ENCODE measurements at places on chromosomes 7 and 10.

DNA sequence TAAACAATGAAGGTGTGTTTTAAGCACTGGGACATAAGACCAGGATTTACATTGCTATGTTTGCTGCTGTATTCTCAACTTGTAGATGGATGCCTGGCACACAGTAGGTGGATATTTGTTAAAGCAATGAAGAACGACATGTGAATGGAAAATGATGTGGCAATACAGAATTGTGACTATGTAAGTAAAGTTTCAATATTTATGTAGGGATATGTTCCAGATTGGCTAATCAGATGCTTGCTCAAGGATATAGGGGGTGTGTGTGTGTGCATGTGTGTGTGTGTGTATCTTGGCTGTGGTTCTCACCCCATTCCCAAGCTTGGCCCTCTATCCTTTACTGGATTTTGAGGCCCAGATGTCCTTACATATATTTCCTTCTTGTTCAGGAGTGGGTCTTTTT, 42.7 kb upstream of the LAMB1 start:
- DNase-seq: no peak

- no peak for DNase-seq
Observed at GRCh38 chr10:95485056-95485844, 75.9 kb downstream of the SORBS1 start.

DNA sequence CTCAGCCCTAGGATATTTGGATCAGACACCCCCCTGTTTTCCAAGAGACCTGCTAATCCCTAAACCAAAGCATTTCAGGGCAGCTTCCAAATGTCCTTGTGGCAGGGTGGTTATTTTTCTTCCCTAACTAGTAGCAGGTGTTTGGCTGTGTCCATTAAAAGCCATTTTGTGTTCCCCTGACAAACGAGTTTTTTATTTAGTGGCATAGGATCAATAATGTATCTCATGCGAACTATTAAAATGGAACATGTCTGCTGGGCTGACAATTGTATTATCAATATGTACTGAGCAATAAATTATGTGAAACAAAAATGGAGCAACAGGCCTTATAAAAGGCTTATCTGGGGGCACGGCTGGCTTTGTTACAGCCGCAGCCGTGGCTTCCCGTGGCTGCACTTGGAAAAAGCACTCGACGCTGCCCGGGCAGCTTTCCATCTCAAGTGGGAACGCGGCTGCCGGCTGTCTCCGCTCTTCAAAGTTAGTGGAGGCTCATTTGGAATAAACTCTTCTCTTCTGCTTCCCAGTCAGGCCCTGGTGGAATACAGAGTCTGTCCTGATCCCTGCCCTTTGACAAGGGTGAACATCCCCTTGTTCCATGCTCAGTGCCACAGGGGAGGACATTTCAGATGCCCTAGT, 554.3 kb downstream of the TYW1 start:
- no peak for DNase-seq

- no peak for DNase-seq
Observed at GRCh38 chr10:22315455-22316285, 518 bp upstream of the COMMD3 start.

- DNase-seq: no peak
Observed at GRCh38 chr7:128136215-128136597, 104.9 kb upstream of the LEP start.

DNA sequence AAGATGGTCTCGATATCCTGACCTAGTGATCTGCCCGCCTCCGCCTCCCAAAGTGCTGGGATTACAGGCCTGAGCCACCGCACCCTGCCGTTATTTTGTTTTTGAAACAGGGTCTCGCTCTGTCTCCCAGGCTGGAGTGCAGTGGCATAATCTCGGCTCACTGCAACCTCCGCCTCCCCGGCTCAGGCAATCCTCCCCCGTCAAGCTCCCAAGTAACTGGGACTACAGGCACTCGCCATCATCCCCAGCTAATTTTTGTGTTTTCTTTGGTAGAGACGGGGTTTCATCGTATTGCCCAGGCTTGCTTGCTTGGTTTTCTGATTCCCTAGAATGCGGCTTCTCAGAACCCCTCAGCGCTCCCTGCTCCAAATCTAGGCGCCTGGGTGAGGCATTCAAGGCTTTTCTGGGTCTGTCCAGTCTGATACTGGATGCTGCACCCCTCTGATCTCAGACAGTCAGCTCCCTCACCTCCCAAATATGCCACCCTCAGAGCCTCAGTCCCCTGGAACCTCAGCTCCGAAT, 1.3 kb downstream of the TFR2 start:
- no peak for DNase-seq

DNA sequence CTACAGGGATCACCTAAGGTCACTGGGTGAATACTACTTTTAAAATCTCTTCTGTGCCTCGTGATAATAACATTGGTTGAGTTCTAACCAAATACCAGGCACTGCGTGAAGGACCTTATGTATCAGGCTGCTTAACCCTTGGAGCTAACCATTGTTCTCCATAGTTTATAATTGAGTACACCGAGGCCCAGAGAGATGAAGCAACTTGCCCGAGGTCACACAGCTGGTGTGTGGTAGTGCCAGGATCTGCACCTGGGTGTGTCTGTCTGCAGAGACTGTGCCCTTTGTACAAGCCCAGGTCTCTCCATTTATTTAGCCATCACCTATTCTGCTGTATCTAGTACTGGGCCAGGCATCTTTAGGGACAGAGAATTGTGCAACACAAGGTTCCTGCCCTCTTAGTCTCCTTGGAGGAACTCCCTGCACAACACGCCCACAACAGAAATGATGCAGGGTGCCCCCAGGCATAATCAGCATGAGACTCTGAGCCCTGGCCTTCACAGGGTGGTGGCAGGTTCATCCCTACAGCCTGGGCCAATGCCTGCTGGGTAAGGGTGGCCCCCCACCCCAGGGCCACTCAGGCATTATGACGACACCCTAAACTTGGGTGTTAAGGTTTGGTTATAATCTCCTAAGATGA, 31.5 kb downstream of the UNC5B start:
- DNase-seq: no peak

DNA sequence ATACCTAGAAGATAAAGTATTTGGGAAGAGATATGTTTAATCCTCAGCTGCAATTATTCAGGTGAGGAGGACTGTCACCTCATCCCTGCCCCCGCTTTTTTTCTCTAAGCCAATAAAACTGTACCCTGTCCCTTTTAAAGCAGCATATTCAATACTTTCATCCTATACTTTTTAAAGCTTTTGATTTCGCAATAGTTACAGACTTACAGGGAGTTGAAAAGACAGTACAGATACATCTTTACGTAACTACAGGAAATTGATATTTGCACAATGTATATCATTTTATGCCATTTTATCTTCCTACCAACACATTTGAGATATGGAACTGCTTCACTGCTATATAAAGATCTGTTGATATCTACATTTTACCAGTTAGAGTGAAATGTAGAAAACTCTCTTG, 47.6 kb downstream of the STK17A start:
- DNase-seq: no peak

GRCh38 chr10:32982911-32983909, 25.2 kb upstream of the ITGB1 start:
- no peak for DNase-seq

GRCh38 chr7:122329145-122329802, 24.7 kb upstream of the FEZF1 start:
- DNase-seq: no peak

- DNase-seq: no peak
Observed at GRCh38 chr10:1137499-1138163, 81.4 kb downstream of the WDR37 start.

GRCh38 chr7:34162027-34162565, 256.8 kb downstream of the BMPER start:
- DNase-seq: no peak

DNA sequence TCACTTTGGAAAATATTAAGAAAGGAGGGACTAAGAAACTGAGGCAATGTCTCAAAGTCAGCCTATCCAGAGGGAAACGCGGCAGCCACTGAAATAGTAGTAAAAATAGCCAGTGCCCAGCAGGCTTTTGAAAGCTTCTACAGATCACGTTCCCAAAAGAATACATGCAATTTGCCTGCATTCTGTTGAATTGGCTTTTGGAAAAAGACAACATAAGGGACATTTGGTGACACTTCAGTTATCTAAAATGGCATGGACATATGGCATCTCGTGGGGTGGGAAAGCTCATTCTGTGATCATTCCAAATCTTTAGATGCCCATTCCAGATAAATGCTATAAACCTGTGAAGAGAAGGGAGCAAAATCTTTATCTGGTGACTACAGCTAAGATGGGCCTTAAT, 82.8 kb upstream of the PDE1C start:
- no peak for DNase-seq

DNA sequence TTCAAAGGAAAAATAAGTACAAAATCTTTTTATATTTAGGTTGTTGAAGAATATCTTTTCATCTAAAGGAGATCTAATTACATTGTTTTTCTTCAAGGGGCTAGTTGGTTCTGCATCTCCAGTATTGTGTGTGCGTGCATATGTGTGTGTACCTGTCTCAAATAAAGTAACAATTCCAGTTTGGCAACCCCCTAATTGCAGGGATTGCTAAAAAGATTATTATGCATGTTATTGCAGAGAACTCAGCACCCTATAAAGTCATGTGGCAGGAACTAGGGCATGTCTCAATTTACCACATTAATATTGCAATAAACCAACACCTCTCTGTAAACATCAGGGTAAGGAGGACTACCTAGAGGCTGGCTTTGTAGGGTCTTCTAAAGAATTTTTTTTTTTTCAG, 37.0 kb downstream of the MRPS33 start:
- DNase-seq: no peak

DNA sequence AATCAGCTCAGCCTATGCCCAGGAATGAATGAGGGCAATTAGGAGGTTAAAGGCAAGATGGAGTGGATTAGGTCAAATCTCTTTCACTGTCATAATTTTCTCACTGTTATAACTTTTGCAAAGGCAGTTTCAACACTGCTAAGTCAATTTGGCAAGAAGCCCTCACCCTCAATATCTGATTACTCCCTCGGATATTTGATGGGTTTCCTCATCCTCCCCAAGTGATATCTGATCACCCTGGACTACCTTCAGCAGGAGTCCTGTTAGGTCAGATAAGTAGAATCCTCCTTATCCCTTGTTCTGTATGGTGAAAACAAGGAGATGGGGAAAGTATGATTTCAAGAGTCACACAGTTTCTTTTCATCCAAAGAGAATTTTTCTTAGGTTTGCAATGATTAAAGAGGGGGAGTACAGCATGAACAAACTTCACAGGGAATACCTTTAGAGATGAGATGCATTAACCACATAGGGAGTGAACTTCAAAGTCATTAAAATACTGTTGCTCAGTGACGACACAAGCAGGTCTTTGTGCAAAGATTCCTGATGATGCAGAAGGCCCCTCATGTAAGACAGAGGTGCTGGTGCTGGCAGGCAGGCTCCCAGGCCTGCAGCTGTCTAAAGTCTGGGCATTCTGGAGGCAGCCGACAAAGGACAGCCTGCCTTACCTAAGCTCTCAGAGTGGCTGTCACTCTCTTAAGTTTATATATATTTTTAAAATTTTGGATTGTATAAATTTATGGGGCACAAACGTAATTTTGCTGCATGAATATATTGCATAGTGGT, 75.4 kb upstream of the POM121L12 start:
- no peak for DNase-seq

GRCh38 chr7:77657427-77658224, 38.6 kb upstream of the RSBN1L start:
- no peak for DNase-seq

GRCh38 chr10:114283091-114283490, 44.0 kb downstream of the VWA2 start:
- DNase-seq: no peak

DNA sequence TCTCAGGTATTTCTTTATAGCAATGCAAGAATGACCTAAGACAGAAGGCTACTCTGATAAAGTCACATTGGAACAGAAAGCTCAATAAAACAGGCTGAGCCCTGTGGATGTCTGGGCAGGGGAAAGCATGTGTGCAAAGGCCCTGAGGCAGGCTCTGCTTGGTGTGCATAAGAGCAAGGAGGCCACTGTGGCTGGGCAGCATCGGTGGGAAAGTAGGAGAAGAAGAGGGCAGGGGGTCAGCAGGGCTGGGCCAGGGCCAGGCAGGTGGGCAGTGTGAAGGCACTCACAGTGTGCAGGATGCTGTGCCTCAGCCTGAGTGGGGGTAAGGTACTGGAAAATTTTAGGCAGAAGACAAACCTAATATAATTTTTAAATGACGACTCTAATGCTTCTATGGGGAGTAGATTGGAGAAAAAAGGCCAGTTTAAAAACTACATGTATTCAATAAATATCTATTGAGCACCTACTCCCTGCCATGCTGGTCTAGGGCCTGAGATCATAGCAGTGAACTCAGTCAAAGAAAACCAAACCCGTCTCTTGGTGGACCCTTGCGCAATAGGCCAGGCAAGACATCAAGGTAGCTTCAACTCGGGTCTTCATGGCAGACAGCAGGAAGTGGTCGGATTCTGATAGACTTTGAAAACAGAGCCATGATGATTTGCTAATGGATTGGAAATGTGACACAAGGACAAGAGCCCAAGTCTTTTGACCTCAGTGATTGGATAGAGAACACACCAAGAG, 572.3 kb downstream of the TCERG1L start:
- DNase-seq: no peak

DNA sequence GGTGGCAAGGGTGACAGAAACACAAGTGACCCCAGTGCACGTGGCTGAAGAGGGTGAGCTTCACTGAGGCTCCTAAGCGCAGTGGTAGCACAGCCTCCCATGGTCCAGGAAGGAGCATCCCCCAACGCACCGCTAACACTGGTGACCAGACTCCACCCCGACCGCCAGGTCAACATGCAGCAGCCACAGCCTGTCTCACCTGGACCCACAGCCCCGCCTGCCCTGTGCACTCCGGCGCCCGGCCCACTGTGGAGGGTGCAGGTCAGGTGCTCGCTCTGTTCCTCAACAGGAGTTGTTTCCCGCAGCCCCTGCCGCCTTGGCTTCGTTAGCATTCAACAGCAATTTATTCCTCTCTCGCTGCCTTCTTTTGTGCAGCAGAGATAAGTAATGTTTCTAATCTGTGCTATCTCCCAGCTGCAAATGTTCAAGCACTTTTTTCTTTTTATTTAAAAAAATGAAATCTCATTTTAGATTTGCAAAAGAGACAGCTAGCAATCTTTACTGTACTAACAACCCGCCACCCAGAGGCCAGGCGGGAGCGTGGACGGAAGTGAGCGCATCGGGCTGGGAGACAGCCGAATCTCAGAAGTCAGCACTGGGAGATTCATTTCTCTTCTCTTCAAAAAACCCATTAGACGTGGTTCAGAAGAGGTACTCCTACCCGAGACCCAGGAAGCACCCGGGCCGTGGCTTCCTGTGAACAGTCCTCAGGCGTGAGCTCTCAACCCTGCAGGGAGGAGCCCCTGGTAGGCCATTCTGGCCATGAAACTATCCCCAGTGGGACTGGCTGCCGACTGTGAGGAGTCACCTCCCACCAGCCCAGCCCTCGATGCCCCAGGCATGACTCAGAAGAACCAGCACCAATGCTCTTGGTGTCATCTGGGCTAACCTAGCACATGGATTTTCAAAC, 133.4 kb downstream of the MAD1L1 start:
- DNase-seq: no peak

- no peak for DNase-seq
Observed at GRCh38 chr7:91491868-91492267, 227.6 kb downstream of the FZD1 start.
